HS-5 (cell line): ENCODE measurements at places on chromosomes 6 and 20.

GRCh38 chr6:90865513-90865912 lies 278.6 kb upstream of the MAP3K7 start:
- no peak for DNase-seq

- no peak for DNase-seq
Observed at GRCh38 chr6:163984124-163984936, 569.8 kb downstream of the QKI start.

GRCh38 chr6:129033180-129033579 lies 150.2 kb downstream of the LAMA2 start:
- DNase-seq, result no peak

GRCh38 chr6:107817784-107818183 lies 6.3 kb downstream of the SCML4 start:
- no peak for DNase-seq

GRCh38 chr6:122116119-122116834 lies 283.2 kb upstream of the HSF2 start:
- DNase-seq, result no peak

- no peak for DNase-seq
Observed at GRCh38 chr6:89669002-89669401, 30.5 kb upstream of the LYRM2 start.

DNA sequence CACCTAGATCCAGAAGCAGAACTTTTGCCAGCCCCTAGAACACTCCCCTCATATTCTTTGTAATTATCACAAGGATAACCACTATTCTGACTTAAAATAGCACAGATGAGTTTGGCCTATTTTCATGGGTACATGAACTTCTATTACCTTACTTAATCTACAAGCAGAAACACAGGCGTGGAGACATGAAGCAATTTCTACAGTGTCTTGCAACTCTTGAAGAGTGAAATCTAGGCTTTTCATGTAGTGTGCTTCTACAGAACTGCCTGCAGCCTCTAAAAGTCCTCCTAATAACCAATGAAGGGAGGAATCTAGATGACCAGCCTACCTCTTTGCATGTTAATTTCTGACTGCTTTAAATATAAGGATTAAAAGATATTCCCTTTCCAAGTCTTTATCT lies 82.7 kb downstream of the EPM2A start:
- DNase-seq, result no peak

DNA sequence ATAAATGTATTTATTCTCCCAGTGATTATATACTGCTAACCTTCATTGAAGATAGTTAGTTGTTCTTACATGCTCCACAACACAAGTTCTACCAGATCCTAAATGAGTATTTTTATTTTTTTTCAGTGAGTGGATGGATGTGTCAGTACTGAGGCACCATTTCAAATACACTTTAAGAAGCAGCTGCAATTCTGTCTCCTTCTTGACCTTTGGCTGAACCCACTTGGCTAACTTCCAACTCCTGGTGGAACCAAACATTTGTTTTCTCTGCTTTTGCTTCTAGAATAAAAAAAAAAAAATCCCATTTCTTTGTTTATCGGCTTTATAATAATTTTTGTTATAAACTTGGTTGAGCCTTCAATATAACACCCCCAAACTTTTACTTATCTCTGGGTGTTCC lies 458.3 kb upstream of the MAP3K7 start:
- DNase-seq, result no peak

DNA sequence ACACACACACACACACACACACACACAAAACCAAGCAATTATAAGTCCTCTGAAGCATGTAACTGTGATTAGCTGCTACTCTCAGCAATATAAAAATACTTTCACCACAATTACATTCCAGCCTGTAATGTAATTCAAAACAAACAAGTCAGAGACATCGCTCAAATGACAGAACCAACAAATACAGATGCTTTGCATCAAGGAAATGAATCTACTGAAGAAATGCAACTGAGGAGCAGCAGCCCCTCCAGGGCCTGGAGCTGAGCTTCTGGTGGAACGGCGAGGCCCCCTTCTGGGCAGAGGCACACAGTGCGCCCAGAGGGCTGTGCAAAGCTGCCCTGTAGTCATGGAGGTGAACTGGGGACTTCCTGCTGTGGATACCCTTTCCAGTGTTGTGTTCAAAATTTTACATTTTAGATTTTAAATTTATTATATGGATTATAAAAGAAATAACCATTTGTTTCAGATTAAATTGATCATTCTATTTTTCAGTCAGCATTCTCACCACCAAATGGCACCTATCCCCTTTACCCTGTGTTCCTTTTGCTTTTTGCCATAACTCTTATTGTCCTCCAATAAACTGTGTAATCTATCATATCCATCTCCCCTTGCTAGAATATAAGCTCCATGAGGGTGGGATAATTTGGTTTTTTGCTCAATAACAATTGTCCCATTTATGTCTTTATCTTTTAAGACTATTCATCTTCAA lies 23.2 kb downstream of the ADAT2 start:
- DNase-seq, result no peak

GRCh38 chr6:16688984-16689636 lies 72.2 kb downstream of the ATXN1 start:
- DNase-seq, result no peak

- DNase-seq, result no peak
Observed at GRCh38 chr20:35146299-35146919, 727 bp downstream of the EDEM2 start.

- DNase-seq, result no peak
Observed at GRCh38 chr6:42440778-42441696, 10.7 kb downstream of the TRERF1 start.

DNA sequence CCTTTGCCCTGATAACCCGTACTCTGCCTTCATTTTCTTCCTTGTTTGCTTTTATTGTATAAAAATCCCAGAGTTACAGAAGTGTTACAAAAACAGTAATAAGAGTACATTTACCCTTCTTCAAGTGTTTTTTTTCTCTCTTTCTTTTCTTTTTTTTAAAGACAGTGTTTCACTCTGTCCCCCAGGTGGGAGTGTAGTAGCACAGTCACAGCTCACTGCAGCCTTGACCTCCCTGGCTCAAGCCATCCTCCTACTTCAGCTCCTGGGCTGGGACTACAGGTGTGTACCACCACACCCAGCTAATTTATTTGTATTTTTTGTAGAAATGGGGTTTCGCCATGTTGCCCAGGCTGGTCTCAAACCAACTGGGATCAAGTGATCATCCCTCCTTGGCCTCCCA lies 402.7 kb downstream of the CDKAL1 start:
- DNase-seq, result no peak

- no peak for DNase-seq
Observed at GRCh38 chr6:114030767-114031166, 59.8 kb upstream of the HDAC2 start.

DNA sequence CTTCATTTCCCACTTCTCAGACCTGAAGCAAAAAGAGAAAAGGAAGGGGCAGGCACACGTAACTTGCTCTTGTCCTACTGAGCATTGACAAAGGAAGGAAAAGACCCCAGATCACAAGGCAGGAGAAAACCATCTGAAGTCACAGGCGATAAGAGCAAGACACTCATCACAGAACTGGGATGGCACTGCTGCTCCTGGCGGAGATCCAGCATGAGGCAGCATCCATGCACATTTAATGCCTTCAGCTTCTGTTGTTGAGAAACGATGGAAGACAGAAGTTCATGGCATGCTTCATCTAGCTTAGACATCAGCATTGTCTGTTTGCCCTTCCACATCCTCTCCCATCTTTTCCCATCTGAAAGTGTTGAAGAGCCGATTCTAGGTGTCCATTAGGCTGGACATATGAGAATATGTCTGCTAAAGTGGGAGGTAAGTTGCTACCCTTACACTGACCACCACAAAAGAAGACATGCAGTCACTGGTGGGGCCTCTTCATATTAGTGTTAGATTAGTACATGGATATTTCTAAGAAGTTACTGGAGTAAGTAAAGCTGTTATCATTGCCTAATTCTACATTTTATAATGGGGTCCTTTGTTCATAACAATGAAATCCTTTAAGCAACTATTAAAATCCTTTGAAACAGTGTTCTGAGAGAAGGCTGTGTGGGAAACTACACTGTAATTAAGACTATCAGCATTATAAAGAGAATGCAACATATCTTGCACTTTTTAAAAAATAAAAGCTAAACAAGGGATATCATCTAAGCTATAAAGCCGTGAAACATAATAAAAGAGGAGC lies 618.5 kb downstream of the C6orf118 start:
- no peak for DNase-seq

- DNase-seq, result no peak
Observed at GRCh38 chr6:159390381-159390780, 221.2 kb downstream of the FNDC1 start.

DNA sequence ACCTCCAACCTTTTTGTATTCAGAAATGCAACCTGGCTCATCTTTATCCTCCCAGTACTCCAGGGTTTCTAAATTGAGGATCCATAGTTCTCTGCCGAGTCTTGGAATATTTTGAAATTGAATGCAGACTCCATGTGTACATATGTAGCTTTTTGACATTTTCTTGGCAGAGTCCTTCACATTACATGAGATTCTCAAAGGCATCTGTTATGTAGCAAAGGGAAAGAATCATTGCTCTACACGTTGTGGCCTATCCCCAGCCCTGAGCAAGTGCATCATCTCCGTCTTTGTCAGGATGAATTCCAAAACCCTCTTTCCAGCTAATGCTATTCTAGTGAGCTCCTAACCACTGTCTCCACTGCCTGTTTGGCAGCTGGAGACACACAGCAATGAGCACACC lies 742.9 kb downstream of the DHX35 start:
- DNase-seq, result no peak

DNA sequence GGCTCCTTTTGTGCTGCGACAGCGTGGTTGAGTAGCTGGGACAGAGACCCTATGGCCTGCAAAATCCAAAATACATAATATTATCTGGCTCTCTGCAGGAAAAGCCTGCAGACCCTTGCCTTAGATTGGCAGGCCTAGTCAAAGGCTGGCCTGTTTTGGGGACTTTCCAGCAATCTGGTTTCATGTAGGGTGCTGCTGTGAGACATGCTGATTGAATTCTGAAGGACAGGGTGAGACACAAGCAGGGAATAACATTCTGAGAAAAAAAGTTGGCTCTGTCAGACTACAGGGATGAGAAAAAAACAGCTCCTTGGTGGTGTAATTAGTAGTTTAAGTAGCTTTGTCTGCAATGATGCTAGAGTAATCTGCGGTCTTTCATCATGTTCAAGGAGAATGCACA lies 402.7 kb upstream of the AGPAT4 start:
- no peak for DNase-seq

DNA sequence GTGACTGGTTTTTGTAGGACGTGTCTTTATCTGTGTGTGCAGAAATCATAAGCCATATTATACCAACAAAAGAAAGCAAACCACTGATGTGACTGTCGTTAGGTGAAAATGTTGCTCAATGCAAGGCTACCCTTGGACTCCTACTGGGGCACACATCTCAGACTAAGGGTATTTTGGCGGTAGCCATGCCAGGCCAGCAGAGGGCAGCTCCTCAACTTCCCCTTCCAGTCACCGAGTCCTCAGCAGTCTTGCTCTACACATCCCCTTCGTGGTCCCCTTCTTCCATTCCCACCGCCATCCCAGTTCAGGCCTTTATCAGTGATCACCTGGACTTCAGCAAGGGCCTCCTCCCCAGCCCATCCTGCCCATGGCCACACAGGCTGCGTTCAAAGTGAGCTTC lies 113.7 kb upstream of the GGTLC1 start:
- no peak for DNase-seq

DNA sequence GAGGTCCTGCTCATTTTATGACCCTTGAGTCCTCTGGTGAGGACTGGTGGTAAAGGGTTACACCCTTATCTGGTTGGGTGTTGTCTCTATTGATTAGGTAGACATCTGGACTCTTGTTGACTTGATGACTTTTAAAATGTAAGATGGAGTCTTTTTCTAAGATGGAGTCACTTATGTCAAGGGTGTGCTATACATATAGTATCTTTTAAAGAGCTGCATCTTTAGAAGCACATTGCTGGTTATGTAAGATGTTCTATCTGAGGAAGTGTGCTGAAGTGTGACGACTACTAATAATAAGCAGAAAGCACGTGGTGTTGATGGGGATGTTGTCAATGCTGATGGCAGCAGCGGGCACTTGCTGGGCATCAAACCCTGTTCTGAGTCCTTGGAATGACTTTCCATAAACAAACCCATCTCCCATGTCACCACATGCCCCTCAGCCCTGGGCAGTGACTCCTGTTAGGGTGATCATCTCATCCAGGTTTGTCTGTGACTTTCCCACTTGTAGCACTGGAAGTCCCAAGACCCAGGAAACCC lies 229.6 kb downstream of the EYA2 start:
- DNase-seq, result no peak

GRCh38 chr6:91117550-91117949 lies 530.7 kb upstream of the MAP3K7 start:
- no peak for DNase-seq

- no peak for DNase-seq
Observed at GRCh38 chr6:122153557-122153956, 245.9 kb upstream of the HSF2 start.

GRCh38 chr20:43914311-43915210 lies at the start of gene TOX2:
Gene TOX2, plus strand, starts transcription at chr20:43914852. Its CDS starts 40 bp downstream, at chr20:43914892.
- no peak for DNase-seq

GRCh38 chr6:139891471-139891870 lies 517.0 kb upstream of the CITED2 start:
- DNase-seq, result peak; percentile 44

DNA sequence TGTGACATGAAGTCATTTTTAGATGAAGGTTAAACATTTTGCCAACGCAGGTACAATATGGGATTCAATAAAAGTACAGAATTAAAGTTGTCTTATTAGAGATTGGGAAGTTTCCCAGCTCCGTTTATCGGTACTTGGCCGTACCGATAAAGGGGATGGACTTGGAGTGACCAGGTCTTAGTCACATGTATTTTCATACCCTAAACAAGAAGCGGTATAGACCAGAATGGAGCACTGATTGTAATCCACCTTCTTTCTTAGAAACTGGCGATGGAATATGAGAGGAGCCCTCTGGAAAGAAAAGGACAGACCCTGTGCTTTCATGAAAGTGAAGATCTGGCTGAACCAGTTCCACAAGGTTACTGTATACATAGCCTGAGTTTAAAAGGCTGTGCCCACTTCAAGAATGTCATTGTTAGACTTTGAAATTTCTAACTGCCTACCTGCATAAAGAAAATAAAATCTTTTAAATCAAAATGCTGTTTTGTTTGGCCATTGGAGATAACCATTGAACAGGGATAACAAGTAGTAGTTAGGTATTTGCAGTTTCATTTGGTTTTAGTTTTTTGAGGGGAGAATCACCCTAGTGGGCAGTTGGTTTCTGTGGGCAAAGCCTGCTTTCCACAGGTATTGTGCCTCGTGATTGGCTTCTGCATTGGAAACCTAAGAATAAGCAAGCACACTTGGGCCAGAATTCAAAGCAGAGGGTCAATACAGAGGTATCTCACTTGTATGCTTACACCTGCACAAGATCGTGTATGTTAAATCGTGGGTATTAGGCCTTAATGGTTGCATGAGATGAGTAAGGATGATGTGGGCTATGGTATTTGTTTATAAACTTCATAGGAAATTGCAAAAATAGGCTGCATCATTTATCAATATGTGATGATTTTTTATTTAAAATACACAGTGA lies 11.2 kb upstream of the ZNFX1 start:
- no peak for DNase-seq
